T-cell (primary cell): ENCODE measurements at places on chromosomes 3 and 15. TPM values are rescaled to one million over a fixed set of nuclear protein-coding genes. Genes with fewer than 3 reads are reported as not detected.

- no peaks in the 10 kb centered on the region for H3K4me1 ChIP-seq
- H3K36me3 ChIP-seq, result no peaks in the 10 kb centered on the region
- DNase-seq, result no peak
- no peak overlapping the region for H3K27ac ChIP-seq
- H3K4me3 ChIP-seq, result no peak overlapping the region
Measured at GRCh38 chr3:132405609-132406299, 11.5 kb upstream of the DNAJC13 start.

DNA sequence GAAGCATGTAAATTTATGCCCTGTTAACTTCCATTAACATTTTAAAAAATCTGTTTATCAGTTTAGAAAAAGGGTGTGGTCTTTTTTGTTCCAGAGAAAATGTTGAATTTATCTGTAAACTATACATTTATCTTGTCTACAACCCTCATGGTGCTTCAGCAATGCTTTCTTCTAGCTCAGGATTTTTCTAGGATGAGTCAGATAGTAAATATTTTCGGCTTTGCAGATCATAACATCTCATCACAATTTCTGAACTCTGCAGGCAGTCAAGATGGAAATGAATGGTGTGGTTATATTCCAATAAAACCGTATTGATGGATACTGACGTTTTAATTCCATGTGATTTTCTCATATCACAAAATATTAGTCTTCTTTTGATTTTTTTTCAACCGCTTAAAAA lies 70.5 kb upstream of the FOXB1 start:
- H3K4me3 ChIP-seq, result no peak overlapping the region
- H3K36me3 ChIP-seq, result no peaks in the 10 kb centered on the region
- no peak for DNase-seq
- H3K27me3 ChIP-seq, result peaks cover 5% of the 10 kb centered on the region

GRCh38 chr3:184234671-184235380 lies 5.4 kb downstream of the VWA5B2 start:
- H3K36me3 ChIP-seq, result no peaks in the 10 kb centered on the region
- H3K4me1 ChIP-seq, result peaks cover 11% of the 10 kb centered on the region
- peaks cover 46% of the 10 kb centered on the region for H3K27me3 ChIP-seq
- no peak overlapping the region for H3K4me3 ChIP-seq

DNA sequence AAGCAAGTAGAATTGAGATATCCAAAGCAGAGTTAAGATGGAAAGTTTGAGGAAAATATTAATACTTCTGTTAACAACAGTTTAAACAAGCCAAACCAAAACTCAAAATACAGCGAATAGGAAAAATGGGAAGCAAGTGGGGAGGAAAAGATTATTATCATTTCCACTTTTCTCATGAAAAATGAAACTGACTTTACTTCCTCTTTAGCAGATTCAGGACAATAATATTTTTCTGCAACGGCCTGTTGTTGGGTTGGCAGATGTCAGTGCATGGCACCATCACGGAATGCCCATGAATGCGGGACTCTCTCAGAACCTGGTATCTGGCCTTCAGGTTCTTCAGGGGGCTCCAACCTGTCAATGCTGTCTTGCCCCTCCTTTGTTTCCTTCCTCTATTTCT lies 11.1 kb downstream of the ANKUB1 start:
- no peaks in the 10 kb centered on the region for H3K4me1 ChIP-seq
- H3K27me3 ChIP-seq, result peaks cover 3% of the 10 kb centered on the region
- no peak overlapping the region for H3K27ac ChIP-seq

- no peaks in the 10 kb centered on the region for H3K36me3 ChIP-seq
- H3K4me1 ChIP-seq, result no peaks in the 10 kb centered on the region
- H3K27ac ChIP-seq, result no peak overlapping the region
- no peak overlapping the region for H3K4me3 ChIP-seq
- H3K27me3 ChIP-seq, result no peaks in the 10 kb centered on the region
- no peak for DNase-seq
Measured at GRCh38 chr3:115932807-115933206, 309.5 kb downstream of the GAP43 start.

Gene PLCL2
- total RNA-seq, result 60.9 TPM

Gene C3orf80
- total RNA-seq, result 0.33 TPM
